H1 (cell line): ENCODE measurements at places on chromosomes 11 and 22. TPM values are rescaled to one million over a fixed set of nuclear protein-coding genes. Genes with fewer than 3 reads are reported as not detected.

Gene ANO9
- total RNA-seq: 18.0 and 20.0 TPM in 2 replicates

GRCh38 chr11:115964091-115964490 is 459.9 kb upstream of the CADM1 start:
- DNase-seq: no peak

DNA sequence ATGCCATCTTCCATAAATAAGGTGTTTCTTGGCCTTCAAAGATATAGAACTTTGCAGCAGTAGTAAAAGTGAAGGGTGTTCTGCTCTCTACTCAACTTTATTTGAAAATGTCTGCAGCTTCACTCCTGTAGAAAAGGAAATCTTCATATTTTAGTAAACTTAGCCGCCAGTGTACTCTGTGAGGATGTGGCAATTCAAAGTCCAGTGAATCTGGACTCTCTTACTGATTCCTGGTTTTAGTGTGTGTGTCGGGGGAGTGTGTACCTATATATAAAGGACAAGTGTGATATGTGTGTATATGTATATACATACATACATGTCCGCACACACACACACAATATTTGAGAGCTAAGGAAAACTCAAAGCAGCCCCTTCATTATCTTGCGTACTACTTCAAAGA is 134.3 kb upstream of the LDLRAD3 start:
- DNase-seq: no peak

- DNase-seq: no peak
Measured at GRCh38 chr11:125228993-125229392, 64.4 kb downstream of the PKNOX2 start.

Gene VPREB1
- not detected in 2 replicates for total RNA-seq

Gene NCR3LG1
- 1.7 and 1.9 TPM in 2 replicates for total RNA-seq

DNA sequence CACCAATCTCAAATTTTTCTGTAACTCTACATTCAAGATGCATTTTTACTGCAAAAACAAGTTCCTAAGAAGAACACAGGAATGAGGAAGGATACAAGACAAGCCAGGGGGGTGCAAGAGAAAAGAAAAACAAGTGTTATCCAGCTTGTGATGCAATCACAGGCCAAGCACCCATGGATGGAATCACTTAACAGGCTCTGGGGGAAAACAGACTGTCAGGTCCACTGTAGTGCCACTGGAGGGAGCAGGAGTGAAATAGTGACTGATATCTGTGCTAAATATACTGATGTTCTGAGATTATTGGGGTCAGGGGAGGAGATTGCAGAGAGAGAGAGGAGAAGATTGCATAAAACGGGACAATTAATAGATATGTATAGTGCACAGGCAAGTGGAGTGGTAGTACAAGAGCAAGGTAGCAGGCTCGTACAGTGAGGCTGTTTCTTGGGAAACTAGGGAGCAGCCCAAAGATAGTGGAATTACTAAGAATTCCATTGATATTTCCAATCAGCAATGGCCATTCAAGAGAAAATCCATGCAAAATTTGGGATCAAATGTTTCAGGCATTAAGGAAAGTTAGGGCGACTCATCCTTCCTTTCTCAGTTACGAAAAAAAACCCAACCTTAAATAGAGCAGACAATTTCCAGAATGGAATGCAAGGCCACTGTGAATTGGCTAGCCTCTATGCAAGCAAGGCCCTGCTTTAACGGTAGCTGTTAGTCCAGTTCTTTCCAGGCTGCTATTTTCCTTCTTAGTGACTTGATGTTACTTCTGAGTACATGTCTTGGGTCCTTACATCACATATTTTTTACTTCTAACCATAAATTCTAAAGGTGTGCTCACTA is 52.2 kb upstream of the CEP126 start:
- no peak for DNase-seq

DNA sequence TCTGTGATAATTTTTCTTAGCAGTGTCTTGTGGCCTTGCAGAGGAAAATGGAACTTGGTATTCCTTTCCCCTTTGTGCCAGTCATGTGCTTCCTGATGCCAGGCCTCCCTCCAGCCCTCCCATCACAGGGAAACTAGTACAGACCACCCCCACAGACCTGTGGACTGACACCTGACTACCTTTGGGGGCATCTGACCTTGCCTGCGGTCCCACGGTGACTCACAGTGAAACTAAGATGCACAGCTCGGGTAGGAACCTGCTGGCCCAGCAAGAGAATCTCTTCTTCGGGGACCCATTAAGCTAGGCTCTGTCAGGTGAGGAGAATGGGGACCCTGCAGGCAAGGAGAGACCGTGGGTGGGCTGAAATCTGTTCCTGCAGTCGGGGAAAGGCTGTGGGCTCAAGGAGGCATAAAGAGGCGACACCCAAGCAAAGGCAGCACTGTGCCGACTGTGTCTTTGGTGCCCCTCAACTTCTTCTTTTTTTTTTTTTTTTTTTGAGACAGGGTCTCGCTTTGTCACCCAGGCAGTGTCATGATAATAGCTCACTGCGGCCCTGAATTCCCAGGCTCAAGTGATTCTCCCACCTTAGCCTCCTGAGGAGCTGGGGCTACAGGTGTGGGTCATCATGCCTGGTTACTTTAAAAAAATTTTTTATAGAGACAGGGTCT is 20.8 kb upstream of the PEX26 start:
- no peak for DNase-seq

GRCh38 chr11:62548545-62549335 is 2.1 kb upstream of the AHNAK start:
- no peak for DNase-seq

DNA sequence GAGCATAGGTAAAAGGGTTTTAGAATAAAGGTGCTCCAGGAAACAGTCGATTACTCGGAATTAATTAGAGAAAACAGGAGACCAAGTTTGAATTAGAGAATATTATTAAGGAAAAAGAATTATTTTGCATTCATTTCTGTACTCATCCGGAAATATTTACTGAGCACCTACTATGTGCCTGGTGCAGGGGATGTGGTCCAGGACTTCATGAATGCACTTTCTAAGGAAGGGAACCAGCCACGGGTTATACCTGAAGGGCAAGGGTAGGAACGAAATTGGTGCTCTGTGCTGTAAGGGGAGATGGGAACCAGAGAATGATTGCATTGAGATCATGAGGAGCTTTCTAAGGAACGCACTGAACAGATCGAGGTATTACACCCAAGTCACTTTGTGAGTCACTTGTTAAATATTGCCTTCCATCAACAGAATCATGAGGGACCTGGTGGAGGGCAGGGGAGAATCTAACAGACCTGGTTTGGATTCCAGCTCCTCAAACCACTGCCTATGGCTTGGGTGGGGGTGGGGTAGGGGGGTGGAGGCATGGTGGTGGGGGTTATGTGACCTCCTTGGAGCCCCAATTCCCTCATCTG is 40.9 kb downstream of the C11orf96 start:
- DNase-seq: no peak

Gene OR8H1
- not detected in 2 replicates for total RNA-seq

Gene ALKBH8
- 11.9 and 13.0 TPM in 2 replicates for total RNA-seq

GRCh38 chr22:34814260-34815025 is 251.5 kb upstream of the ISX start:
- no peak for DNase-seq

DNA sequence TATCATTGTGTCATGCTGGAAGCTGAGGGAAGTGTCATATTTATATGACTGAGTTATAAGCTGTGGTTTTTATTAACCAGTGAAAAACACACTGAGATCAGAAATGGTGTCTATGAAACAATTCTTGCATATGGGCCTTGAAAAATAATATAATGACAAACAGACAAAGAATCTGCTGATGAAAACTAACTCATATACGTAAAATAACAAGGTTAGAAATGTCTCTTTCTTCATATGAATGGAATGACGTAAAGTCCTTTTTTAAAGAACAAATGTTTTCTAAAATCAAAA is 48.8 kb upstream of the PHF21B start:
- DNase-seq: no peak
